ENCODE measurements at places on chromosomes 2 and 18. TPM values are rescaled to one million over a fixed set of nuclear protein-coding genes. Genes with fewer than 3 reads are reported as not detected.

Gene CHRND
- 0.28 TPM for total RNA-seq

Gene RAD51AP2
- total RNA-seq = 0.23 TPM

Gene DSEL
- 5.5 TPM for total RNA-seq

Gene ST8SIA5
- 0.56 TPM for total RNA-seq

Gene LINC00305
- not detected for total RNA-seq

Gene ITGAV
- total RNA-seq = 96.8 TPM

Gene MC5R
- not detected for total RNA-seq

Gene DNAJC5G
- total RNA-seq = not detected

Gene TUBB8B
- 0.30 TPM for total RNA-seq

Gene CCDC141
- 0.72 TPM for total RNA-seq

Gene ANKRD36
- 31.2 TPM for total RNA-seq

GRCh38 chr2:66580166-66581049 is 145.5 kb downstream of the MEIS1 start:
- peak overlapping the region; percentile 99 for H3K27ac ChIP-seq
- no peaks in the 10 kb centered on the region for H3K36me3 ChIP-seq
- peak overlapping the region; percentile 50 for H3K4me3 ChIP-seq
- no peaks in the 10 kb centered on the region for H3K27me3 ChIP-seq

GRCh38 chr2:111671426-111672150 is 212.4 kb downstream of the ANAPC1 start:
- no peak overlapping the region for H3K27ac ChIP-seq
- H3K4me1 ChIP-seq = no peaks in the 10 kb centered on the region
- peak; percentile 25 for DNase-seq
- no peaks in the 10 kb centered on the region for H3K36me3 ChIP-seq
- no peak overlapping the region for H3K4me3 ChIP-seq
- no peaks in the 10 kb centered on the region for H3K27me3 ChIP-seq

GRCh38 chr2:74242354-74243071 is 44.1 kb downstream of the MTHFD2 start:
- no peak overlapping the region for H3K4me3 ChIP-seq
- H3K4me1 ChIP-seq = no peaks in the 10 kb centered on the region
- H3K27me3 ChIP-seq = no peaks in the 10 kb centered on the region
- no peak for DNase-seq
- H3K36me3 ChIP-seq = no peaks in the 10 kb centered on the region

GRCh38 chr2:238174291-238174690 is 15.5 kb downstream of the ERFE start:
- H3K27me3 ChIP-seq = no peaks in the 10 kb centered on the region
- H3K4me3 ChIP-seq = no peak overlapping the region
- no peak for DNase-seq
- H3K27ac ChIP-seq = no peak overlapping the region
- H3K4me1 ChIP-seq = no peaks in the 10 kb centered on the region

DNA sequence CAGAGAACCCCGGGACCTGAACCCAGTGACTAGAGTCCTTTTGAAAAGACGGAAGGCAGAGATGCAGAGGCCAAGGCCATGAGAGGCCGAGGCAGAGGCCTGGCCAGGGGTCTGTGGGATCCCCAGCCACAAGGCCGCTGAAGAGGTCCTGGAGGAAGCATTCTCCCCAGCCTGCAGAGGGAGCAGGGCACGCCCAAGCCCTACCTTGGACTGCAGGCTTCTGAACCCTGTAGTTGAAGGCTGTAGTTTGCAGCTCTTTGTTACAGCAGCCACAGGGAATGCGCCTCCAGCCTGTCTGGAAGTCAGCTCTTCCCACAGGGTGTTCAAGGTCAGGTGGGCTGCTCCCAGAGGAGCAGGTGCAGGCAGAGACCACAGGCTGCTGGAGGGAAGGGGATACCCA is 22.1 kb upstream of the PXDN start:
- no peaks in the 10 kb centered on the region for H3K36me3 ChIP-seq
- H3K27ac ChIP-seq = no peak overlapping the region
- H3K4me3 ChIP-seq = no peak overlapping the region
- H3K27me3 ChIP-seq = no peaks in the 10 kb centered on the region
- H3K4me1 ChIP-seq = no peaks in the 10 kb centered on the region

DNA sequence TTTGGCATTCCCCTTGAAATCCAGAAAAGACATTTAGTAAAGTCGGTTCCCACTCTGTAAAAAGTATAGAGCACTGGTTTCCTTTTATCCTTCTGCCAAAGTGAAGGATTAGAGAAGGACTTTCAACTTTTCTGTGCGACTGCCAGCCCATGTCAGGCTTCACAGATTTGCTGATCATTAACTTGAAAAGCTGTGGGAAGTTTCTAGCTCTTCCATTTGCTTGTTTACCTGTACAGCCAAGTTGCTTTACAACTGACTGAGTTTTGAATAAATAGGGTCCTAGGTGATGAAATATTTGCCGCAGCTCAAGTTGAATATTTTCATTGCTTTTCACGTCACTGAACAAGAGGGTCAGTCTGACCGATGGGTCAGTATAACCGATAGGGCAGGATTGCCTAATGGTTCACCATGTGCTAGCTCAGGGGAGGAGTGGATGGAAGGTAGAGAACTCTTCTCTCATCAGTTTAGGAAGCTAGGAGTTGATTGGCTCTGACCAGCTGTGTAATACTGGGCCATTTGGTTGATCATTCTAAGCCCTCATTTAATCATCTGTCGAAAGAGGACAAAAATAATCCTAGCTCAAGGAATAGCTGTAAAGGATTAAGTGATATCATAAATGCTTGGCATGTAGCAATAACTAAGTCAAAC is 30.4 kb downstream of the UPP2 start:
- H3K36me3 ChIP-seq = no peaks in the 10 kb centered on the region
- H3K4me1 ChIP-seq = no peaks in the 10 kb centered on the region
- DNase-seq = no peak

DNA sequence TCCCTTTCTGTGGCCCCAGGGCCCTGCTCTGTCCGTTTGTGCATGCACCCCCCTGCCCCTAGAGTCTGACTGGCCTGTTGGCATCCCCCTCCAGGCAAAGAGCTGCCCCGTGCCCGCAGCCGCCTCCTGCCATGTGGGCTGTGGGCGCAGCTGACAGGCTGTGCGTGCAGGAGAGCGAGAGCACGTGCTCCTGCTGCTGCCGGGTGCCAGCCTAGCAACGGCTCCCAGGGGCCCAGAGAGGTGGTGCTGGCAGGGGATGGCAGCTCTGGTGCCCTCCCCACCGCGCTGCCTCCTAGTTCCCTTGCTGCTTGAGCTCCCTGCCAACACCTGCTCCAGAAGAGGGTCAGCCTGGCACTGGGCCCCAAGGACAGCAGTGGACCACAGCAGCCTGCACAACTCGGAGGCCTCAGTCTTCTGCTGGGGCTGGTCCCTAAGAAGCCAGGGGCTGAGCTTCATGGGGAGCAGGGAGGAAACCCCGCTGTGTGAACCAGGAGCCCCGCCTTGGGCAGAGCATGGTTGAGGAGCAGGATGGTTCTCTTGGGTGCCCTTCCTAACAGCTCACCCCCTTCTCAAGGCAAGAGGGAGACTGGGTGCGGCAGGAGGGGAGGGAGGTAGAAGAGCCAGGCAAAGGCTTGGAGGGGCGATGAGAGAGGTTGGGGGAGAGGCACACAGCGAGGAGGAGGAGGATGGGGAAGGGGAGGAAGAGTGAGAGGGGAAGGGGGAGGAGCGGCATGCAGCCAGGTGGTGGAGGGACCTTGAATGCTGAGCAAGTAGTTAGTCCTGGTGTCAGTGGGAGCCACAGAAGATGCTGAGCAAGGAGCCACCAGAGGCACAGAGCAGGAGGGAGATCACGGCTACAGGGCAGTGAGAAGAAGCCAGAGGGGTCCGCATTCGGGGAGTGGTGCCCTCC is 23.8 kb upstream of the PTMA start:
- H3K27ac ChIP-seq = no peak overlapping the region
- no peak for DNase-seq
- H3K4me3 ChIP-seq = no peak overlapping the region
- no peaks in the 10 kb centered on the region for H3K27me3 ChIP-seq

GRCh38 chr2:128396946-128397345 is 78.3 kb upstream of the HS6ST1 start:
- no peak overlapping the region for H3K4me3 ChIP-seq
- no peak for DNase-seq
- no peaks in the 10 kb centered on the region for H3K27me3 ChIP-seq
- H3K4me1 ChIP-seq = no peaks in the 10 kb centered on the region

GRCh38 chr2:1656326-1656960 is 87.9 kb downstream of the PXDN start:
- H3K4me1 ChIP-seq = peaks cover 23% of the 10 kb centered on the region
- H3K4me3 ChIP-seq = no peak overlapping the region
- DNase-seq = no peak
- no peaks in the 10 kb centered on the region for H3K27me3 ChIP-seq

DNA sequence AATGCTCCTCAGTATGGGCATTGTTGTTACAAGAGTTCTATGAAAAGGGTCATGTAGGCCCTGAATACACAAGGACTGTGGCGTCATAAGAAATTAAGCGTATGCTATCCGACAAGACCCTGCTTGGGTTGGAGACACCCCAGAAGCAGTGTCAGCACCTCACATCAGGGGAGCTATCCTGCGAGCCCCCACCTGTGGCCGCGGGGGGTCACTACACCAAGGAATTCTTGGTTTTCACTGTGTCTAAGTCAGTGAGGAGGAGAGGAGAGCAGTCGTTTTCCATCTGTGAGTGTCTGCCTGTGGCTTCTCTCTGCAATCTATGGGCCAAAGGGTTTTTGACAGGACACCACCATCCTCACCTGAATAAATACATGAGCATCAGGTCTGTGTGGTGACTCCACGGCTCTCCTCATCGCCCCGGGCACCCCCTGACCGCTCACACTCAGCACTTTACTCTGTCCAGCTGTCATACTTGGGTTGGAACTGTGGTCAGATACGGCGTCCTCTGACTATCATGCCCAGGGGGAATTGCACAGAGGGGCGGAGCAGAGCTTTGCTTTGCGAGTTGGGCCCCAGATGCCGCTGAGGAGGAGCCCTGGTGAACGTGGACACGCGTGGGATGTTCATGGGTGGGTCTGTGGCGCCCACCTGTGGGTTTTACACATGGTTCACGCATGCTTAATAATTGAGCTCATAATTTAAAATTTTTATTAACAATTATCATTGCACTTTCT is 235.5 kb downstream of the MYT1L start:
- H3K27me3 ChIP-seq = no peaks in the 10 kb centered on the region
- H3K4me3 ChIP-seq = no peak overlapping the region
- no peaks in the 10 kb centered on the region for H3K4me1 ChIP-seq
- H3K36me3 ChIP-seq = no peaks in the 10 kb centered on the region

DNA sequence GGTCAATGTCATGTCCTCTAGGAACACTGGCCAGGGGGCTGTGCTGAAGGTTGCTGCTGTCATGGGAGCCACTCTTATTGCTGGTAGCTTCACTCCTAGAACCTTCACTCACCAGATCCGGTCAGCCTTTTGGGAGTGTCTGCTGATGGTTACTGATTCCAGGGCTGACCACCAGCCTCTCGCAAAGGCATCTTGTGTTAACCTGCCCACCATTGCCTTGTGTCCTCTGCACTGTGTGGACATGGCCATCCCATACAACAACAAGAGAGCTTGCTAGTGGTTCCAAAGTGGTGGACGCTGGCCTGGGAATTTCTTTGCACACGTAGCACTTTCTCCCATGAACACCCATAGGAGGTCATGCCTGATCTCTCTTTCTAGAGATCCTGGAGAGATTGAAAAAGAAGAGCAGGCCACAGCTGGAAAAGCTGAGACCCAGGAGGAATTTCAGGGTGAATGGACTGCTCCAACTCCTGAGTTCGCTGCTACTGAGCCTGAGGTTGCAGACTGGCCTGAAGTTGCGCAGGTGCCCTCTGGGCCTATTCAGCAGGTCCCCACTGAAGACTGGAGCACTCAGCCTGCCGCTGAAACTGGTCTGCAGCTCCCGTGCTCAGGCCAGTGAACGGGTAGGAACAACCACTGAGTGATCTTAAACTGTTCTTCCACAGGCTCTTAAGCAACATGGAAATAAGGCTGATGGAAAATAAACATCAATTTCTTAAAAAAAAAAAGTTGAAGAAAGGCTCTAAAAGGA is 18.7 kb upstream of the C2orf80 start:
- no peak for DNase-seq
- H3K27ac ChIP-seq = no peak overlapping the region

- no peak overlapping the region for H3K27ac ChIP-seq
- no peaks in the 10 kb centered on the region for H3K27me3 ChIP-seq
- no peak overlapping the region for H3K4me3 ChIP-seq
- DNase-seq = no peak
- no peaks in the 10 kb centered on the region for H3K36me3 ChIP-seq
Observed at GRCh38 chr2:168758970-168759820, 43.2 kb upstream of the NOSTRIN start.

GRCh38 chr2:200177971-200178911 is 128.3 kb upstream of the SPATS2L start:
- peak; percentile 38 for DNase-seq
- no peaks in the 10 kb centered on the region for H3K27me3 ChIP-seq
- no peaks in the 10 kb centered on the region for H3K36me3 ChIP-seq
- no peak overlapping the region for H3K27ac ChIP-seq

GRCh38 chr2:3741867-3742602 is 38.7 kb downstream of the DCDC2C start:
- H3K36me3 ChIP-seq = no peaks in the 10 kb centered on the region
- H3K4me1 ChIP-seq = no peaks in the 10 kb centered on the region
- no peak overlapping the region for H3K27ac ChIP-seq
- H3K27me3 ChIP-seq = no peaks in the 10 kb centered on the region
- no peak overlapping the region for H3K4me3 ChIP-seq

GRCh38 chr2:150099805-150100204 is 387.7 kb downstream of the RND3 start:
- H3K27ac ChIP-seq = no peak overlapping the region
- no peaks in the 10 kb centered on the region for H3K27me3 ChIP-seq
- peaks cover 8% of the 10 kb centered on the region for H3K4me1 ChIP-seq
- no peaks in the 10 kb centered on the region for H3K36me3 ChIP-seq

DNA sequence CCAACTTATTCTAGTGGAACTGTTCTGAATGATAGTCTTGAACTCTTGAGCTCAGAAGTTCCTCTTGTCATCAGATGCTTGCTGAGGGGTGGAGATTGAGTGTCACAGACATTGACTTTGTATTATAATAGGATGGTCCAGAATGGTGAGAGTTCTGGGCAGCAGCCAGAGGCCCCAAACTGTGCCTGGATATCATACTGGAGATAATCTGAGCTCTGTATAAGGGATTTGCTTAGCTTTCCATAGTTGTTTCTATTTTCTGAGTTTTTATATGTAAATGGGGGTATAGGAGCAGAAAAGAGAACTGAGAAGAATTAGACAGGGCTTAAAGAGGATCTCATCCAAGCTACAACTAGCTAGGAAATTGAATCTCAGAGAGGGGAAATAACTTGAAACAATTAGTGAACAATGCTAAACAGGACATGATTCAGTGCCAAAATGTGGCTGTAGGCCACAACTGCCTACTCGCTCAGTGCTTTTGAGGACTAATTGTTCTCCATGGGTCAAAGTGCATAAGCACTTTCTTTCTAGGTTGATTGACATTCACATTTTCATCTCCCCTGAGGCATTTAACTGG is 10.1 kb upstream of the LCLAT1 start:
- no peak for DNase-seq
- H3K36me3 ChIP-seq = no peaks in the 10 kb centered on the region
- H3K4me1 ChIP-seq = peaks cover 15% of the 10 kb centered on the region
- no peak overlapping the region for H3K4me3 ChIP-seq

- H3K4me3 ChIP-seq = no peak overlapping the region
- H3K4me1 ChIP-seq = peaks cover 28% of the 10 kb centered on the region
- peak; percentile 33 for DNase-seq
- no peaks in the 10 kb centered on the region for H3K36me3 ChIP-seq
- H3K27ac ChIP-seq = no peak overlapping the region
Observed at GRCh38 chr2:43107679-43108078, 118.7 kb downstream of the ZFP36L2 start.

GRCh38 chr2:151669585-151670081 is 64.6 kb downstream of the NEB start:
- H3K36me3 ChIP-seq = no peaks in the 10 kb centered on the region
- no peaks in the 10 kb centered on the region for H3K27me3 ChIP-seq

GRCh38 chr2:145748927-145749326 is 1229.0 kb upstream of the ZEB2 start:
- H3K27ac ChIP-seq = no peak overlapping the region
- H3K27me3 ChIP-seq = no peaks in the 10 kb centered on the region
- H3K4me3 ChIP-seq = no peak overlapping the region
- DNase-seq = no peak
